ENCODE measurements at places on chromosomes 3 and 15.
A peak's percentile ranks its signal among the peaks of the same experiment; 100 is the strongest.

DNA sequence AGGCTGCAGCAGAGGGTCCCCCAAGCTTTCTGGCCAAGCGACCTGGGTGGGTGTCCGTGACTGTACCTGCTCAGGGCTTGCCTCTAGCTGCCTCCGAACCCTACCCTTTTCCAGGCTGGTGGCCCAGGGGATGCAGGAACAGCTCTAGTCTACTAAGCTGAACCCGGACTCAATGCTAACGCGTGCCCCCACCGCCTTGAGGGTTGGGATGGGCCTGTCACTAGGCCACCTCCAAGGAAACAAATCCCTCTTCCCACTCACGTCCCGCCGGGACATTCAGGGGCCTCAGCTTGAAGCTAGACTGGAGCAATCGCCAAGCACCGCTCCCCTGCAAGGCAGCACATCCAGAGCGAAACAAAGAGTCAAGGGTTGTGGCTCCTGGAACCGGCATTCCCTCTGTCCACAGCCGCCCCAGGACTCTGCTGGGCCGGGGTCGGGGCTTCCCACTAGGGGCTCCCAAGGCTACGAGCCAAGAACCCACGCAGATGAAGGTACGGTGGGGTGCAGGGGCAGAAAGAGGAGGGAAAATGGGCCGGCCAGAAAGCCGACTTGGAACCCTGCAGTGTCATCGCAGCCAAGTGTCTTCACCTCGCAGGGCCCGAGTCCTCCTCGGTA, 2.9 kb downstream of the FBXL22 start:
- DNase-seq = no peak

- no peak for DNase-seq
Measured at GRCh38 chr15:90889313-90889730, 5.0 kb downstream of the FES start.

GRCh38 chr3:100149713-100150415, 35.6 kb upstream of the FILIP1L start:
- no peak for DNase-seq

GRCh38 chr15:70690021-70690420, 73.3 kb downstream of the UACA start:
- no peak for DNase-seq

DNA sequence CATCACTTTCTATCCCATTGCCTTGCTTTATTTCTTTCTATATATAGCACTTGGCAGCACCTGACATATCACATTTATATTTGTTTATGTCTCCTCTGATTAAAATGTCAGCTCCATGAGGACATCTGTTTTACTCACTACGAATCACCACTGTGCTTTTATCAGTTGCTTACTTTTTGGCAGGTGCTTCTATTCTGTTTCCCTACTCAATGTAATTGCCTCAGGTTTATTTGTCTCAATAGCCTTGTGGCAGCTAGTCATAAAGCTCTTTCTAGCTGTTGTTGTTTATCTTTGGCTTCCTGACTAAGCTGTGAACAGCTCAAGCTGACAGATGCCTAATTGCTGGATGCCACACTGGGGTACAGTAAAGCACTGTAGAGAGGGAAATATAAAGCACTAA, 85.5 kb downstream of the VPS13C start:
- no peak for DNase-seq

DNA sequence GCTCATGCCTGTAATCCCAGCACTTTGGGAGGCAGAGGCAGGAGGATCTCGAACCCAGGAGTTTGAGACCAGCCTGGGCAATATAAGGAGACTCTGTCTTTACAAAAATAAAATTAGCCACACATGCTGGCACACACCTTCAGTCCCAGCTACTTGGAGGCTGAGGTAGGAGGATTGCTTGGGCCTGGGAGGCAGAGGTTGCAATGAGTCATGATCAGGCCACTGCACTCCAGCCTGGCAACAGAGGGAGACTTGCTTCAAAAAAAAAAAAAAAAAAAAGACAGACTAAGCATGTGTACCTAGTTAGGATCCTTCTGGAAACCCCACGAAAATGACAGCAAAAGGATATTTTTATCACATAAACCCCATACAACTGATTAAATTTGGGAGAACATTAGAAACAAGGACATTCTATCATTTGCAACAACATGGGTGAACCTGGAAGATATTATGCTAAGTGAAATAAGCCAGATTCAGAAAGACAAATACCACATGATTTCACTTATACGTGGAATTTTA, 44.9 kb downstream of the METTL6 start:
- DNase-seq = no peak

DNA sequence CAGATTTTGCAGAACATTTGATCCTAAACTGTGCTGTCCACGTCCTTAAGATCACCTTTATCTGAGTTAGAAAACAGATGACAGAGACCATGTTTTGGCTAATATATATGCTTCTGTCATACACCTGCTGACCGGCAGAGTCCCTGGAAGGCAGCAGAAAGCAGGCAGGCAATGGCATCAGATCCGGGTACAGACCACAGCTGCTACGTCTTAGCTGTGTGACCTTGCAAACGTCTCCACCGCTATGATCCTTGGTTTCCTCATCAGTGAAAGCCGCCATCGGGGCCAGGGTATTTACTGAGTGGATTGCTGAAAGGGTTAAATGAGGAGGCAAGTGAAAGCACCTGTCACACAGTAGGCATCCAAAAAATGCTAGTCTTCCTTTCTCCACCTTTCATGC, 72.1 kb downstream of the ABTB1 start:
- DNase-seq = no peak

GRCh38 chr15:40562691-40563090, 2.2 kb downstream of the CCDC32 start:
- DNase-seq = no peak

DNA sequence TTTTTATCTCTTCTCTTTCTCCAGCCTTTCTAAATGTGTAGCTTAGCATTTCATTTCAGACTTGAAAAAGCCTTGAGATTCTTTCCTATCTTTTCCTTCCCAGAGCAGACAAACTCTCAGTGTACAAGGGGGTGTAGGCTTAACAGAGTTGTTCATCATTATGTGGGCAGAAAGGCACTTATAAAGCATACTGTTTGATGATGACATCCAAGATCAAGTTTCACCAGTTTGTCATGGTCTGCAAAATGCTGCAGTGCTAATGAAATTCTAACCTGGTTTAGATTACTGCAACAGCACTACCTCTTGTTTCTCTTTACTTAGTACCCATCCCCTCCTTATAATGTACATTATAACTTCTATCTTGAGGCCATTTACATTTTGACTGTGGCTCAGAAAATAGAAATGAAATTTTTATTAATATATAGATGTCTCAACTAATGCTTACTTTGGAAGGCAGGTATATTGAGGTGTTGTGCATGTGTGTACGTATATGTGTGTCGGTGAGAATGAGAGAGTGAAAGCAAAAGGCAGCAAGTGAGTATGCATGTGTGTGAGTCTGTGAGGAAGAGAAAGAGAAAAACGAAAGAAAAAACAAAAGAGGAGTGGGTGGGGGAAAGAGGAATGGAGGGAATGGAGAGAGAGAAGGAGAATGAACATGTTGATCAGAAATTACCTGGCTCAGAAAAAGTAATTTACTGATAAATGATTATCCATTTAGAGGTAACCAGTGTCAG, 1043.6 kb downstream of the TUSC7 start:
- no peak for DNase-seq

GRCh38 chr3:64900156-64900555, 212.4 kb upstream of the ADAMTS9 start:
- DNase-seq = no peak

DNA sequence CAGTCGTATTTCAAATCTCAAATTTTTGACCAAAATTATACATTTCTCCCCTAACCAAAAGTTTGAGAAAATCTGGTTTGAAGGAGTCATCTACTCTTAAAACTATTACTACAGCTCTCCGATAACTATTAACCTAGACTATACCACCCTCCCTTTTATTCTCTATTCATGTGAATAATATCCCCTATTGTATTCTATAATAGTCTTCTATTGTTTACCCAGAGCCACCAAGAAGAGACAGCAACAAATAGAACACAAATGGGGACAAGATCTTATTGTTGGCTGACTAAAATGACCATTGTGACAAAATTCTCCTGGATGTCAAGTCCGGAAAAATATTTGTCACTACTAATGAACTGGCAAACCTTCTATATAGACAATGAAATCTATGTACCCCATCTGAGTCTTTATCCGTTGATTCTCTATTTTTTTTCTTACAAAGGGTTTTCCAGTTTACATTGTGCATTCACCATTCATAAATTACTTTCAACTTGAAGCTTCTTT, 618.0 kb downstream of the CADM2 start:
- DNase-seq = no peak

DNA sequence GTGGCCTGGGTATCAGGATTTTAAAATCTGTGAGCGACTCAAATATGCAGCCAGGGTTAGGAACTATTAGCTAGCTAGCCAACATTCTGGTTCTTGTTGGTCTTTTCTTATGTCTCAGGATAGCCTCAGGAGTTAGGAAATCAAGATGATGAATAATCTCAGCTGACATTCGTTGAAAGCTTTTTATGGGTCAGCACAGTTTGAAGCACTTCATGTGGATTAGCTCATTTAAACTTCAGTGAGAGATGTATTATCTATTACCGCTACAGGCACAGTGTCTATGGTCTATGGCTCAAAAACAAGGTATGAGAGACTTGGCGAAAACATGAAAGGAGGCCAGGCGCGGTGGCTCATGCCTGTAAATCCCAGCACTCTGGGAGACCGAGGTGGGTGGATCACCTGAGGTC, 187.5 kb upstream of the THRB start:
- DNase-seq = no peak

- DNase-seq = no peak
Measured at GRCh38 chr3:33152363-33153360, 38.8 kb downstream of the CRTAP start.

DNA sequence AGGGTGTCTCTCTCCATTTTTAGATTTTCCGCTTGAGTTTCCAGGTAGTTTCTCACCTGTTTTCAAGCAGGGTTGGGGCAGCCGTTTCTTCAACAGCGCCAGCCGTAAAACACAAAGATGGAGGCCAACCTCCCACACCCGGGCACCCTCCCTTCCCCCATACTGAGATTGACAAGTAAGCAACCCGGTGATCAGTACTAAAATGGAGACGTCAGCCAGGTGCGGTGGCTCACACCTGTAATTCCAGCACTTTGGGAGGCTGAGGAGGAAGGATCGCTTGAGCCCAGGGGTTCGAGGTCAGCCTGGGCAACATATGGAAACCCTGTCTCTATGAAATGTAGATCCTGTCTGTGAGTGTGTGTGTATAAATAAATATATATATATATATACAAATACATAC, 903 bp upstream of the ZSCAN2 start:
- no peak for DNase-seq

- no peak for DNase-seq
Measured at GRCh38 chr3:71503525-71504249, 79.8 kb downstream of the FOXP1 start.

DNA sequence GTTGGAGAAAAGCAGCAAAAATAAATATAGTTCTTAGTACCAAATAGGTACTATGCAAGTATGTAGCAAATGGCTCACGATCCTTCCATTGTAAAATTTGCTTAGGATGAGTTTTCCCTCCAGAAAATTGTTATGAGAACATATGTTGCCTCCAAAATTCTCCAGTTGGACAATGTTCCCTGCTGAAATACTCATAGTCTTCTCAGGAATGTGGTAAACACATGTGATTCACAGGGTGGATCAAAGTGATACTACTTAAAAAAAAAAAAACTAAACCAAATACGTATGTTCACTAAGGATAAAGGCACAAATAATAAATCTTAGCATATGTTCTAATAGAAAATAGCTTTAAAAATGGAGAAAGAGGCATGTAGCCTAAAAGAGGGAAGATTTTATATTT, 84.3 kb upstream of the ZNF385D start:
- no peak for DNase-seq

- DNase-seq = peak; percentile 3
Measured at GRCh38 chr15:55407498-55408011, 604 bp downstream of the CCPG1 start.
